Gastroesophageal sphincter (tissue), 4 donors: ENCODE measurements at places on chromosomes 3 and 15. TPM values are rescaled to one million over a fixed set of nuclear protein-coding genes. Genes with fewer than 3 reads are reported as not detected.

Gene NR2E3
- total RNA-seq, result not detected

GRCh38 chr3:124209426-124209825, 217.5 kb upstream of the ROPN1 start:
- H3K27me3 ChIP-seq, result no peaks in the 10 kb centered on the region
- H3K4me1 ChIP-seq, result no peaks in the 10 kb centered on the region
- H3K4me3 ChIP-seq, result no peak overlapping the region
- H3K36me3 ChIP-seq, result no peaks in the 10 kb centered on the region
- ATAC-seq, result no peak

DNA sequence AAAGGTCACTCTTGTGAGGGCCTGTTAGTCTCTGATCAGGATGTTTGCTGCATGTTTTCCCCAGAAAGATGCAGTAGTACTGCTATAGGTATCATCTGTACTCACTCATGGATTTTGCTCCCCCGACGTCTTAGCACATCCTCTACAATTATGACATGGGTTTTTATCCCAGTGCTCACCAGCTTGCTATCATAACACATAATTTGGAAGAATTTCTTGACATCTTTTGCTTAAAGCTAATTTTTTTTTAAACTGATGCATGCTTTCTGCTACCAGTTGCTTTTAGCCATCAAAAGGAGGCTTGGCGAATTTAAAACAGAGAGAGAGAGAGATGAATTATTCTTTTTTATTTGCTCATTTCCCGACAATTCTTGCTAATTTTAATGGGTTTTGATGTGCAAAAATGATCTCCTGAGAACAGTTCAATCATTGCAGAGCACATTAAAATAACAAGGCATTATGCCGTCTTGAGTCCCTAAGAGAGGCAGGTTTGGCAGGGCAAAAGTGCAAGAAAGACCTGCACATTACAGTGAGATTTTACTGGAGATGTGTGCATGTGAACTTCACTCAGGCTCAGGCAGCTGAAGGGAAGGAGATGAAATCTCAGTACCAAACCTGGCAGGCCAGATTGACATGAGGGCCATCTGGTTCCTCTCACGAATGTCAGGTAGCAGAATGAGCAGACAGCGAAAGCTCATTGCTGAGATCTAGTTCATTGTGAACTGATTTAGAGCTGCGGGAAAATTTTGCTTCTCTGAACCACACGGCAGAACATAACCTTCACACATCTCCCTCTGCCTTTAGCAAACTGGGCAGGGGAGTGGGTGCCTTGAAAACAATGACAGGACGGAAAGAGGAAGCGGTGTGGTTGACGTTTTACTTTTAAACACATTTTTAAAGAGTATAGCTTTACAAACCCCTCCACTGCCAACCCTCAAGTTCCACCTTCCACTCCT, 25.9 kb upstream of the GOLGA8B start:
- peaks cover 9% of the 10 kb centered on the region for H3K27me3 ChIP-seq
- H3K27ac ChIP-seq, result no peak overlapping the region
- H3K36me3 ChIP-seq, result no peaks in the 10 kb centered on the region

DNA sequence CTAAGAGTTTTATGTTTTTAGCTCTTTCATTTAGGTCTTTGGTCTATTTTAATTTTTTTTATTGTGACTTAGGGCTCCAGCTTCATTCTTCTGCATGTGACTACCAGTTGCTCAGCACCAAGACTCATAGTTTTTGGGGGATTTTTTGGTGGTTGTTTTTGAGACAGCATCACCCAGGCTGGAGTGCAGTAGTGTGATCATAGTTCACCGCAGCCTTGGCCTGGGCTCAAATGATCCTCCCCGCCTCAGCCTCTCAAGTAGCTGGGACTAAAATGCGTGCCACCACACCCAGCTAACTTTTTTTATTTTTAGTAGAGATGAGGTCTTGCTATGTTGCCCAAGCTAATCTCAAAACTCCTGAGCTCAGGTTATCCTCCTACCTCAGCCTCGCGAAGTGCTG, 19.4 kb downstream of the CDV3 start:
- no peaks in the 10 kb centered on the region for H3K4me1 ChIP-seq
- no peak overlapping the region for H3K4me3 ChIP-seq
- no peaks in the 10 kb centered on the region for H3K36me3 ChIP-seq
- no peaks in the 10 kb centered on the region for H3K27me3 ChIP-seq

GRCh38 chr3:12472796-12473195, 11.5 kb upstream of the TSEN2 start:
- no peak for ATAC-seq
- H3K4me1 ChIP-seq, result no peaks in the 10 kb centered on the region
- no peaks in the 10 kb centered on the region for H3K36me3 ChIP-seq
- no peak overlapping the region for H3K27ac ChIP-seq
- no peak overlapping the region for H3K4me3 ChIP-seq

DNA sequence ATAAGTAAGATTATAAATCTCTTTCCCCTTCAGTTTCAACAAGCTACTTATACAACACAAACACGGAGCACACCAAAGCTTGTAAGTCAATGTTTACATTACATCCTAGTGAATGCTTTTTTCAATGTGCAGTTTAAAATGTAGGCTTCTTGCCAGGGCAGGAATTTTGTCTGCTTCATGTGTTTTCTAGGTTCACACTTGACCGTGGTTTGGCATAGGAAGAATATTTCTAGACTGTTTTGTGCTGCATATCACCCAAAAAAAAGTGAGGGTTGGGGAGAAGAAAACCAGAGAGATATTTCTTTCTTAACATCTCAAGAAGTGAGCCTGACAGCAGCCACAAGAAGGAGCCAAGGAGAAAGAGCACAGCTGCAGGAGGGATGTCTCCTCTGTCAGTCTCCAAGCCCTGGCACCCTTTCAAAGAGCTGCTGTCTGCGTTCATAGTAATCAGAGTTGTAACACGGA, 255.8 kb downstream of the MEIS2 start:
- H3K36me3 ChIP-seq, result no peaks in the 10 kb centered on the region
- no peaks in the 10 kb centered on the region for H3K27me3 ChIP-seq
- peaks cover 9% of the 10 kb centered on the region for H3K4me1 ChIP-seq
- no peak for ATAC-seq
- H3K27ac ChIP-seq, result no peak overlapping the region
- no peak overlapping the region for H3K4me3 ChIP-seq

DNA sequence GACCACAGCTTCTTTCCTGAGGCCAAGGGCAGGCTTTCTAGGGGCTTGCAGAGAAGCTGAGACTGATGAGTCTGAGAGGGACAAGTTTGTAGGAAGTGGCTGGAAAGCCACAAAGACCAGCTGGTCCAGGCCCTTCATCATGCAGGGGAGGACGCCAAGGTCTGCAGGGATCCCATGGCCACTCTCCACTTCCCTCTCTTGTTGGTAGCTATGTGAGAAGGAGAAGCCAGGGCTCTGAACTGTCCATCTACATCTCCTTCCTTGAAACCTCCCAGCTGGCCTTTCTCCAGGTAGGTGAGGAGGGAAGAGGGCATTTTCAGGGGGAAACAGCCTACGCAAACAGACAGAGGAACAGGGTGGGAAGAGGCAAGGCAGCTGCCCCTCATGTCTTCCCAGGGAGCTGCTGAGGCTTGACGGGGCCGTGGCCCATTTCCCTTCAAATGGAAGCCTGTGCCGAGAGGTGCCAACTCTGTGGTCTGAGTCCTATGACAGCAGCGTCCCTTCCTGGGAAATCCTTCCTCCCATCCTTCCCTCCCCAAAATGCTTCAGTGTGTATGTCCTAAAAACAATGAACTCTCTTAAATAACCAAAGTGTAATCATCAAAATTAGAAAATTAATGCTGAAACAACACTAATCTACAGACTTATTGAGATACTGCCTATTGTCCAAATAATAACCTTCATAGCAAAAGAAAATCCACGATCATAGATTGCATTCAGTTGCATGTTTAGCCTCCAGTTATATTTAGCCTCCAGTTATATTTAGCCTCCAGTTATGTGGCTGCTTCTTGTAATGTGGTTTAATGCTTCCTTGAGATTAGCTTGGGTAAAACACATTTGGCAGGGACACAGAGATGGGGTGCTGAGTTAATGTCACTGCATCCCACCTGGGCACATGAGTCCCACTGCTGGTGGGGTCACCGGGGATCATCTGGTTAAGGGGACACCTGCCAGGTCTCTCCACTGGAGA, 36.0 kb downstream of the GNB5 start:
- no peaks in the 10 kb centered on the region for H3K27me3 ChIP-seq
- no peak overlapping the region for H3K27ac ChIP-seq
- no peak overlapping the region for H3K4me3 ChIP-seq
- H3K36me3 ChIP-seq, result no peaks in the 10 kb centered on the region

DNA sequence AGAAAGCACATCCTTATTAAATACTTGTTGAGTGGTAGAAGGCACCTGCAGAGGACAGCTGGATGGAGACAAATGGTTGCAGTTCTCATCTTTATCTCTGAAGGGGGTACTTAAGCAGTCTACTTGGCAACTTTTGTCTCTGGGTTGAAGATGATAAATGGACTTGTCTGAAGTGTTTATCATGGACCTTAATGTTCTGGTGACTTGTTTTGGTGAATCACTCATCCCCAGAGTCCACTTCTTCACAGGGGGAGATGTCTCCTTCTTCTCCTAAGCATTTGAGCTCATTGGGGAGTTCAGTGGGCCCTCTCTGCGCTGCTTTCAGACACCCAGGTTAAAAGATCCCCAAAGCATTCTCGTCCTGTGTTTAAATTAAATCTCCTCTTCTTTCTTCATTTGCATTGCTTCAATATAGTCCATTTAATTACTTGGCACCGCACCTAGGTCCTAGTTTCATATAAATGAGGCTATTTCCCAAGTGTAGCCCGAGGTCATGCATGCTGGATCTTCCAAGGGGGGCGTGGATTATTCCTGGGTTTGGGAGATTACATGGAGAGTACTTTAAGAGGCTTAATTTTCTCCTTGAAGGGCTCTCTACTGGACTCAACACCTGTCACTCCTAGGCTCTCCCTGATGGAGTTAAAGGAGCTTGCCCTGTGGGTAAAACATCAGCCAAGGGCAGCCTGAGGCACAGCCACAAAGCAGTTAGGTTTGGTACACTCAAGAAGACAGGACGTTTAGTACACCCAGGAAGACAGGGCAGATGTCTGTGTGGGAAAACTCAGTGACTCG, 239.3 kb upstream of the C2CD4B start:
- no peaks in the 10 kb centered on the region for H3K36me3 ChIP-seq
- ATAC-seq, result peak; percentile 61
- H3K4me3 ChIP-seq, result no peak overlapping the region

- H3K4me3 ChIP-seq, result no peak overlapping the region
- ATAC-seq, result peak; percentile 82
- H3K36me3 ChIP-seq, result no peaks in the 10 kb centered on the region
- peaks cover 9% of the 10 kb centered on the region for H3K4me1 ChIP-seq
Measured at GRCh38 chr3:46114323-46114988, 87.2 kb upstream of the XCR1 start.

GRCh38 chr15:45157974-45158373, 28.2 kb downstream of the DUOX1 start:
- H3K27me3 ChIP-seq, result no peaks in the 10 kb centered on the region
- H3K4me3 ChIP-seq, result no peak overlapping the region
- H3K36me3 ChIP-seq, result no peaks in the 10 kb centered on the region
- no peak overlapping the region for H3K27ac ChIP-seq
- peaks cover 3% of the 10 kb centered on the region for H3K4me1 ChIP-seq
- peak; percentile 21 for ATAC-seq
